ENCODE measurements at places on chromosomes 2 and 18. TPM values are rescaled to one million over a fixed set of nuclear protein-coding genes. Genes with fewer than 3 reads are reported as not detected.

GRCh38 chr2:101515477-101515876 is 40.6 kb upstream of the RFX8 start:
- no peak for DNase-seq

GRCh38 chr2:208373460-208374089 is 33.0 kb upstream of the PTH2R start:
- DNase-seq = peak; percentile 43

DNA sequence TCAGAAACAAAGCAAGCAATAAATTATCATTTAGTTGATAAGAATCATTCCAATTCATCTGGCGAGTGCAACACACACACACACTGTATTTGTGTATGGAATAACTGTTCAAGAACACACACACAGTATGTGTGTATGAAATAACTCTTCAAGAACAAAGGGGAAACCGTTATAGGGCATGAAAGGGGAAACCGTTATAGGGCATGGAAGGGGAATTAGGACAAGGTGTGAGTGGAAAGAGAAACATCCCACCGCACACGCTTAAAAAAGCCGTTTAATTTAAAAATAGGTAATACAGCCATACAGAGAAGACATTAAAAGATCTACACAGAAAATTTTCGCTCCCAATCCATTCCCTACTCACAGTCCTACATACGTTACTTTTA is 607 bp upstream of the TSN start:
- no peak for DNase-seq

DNA sequence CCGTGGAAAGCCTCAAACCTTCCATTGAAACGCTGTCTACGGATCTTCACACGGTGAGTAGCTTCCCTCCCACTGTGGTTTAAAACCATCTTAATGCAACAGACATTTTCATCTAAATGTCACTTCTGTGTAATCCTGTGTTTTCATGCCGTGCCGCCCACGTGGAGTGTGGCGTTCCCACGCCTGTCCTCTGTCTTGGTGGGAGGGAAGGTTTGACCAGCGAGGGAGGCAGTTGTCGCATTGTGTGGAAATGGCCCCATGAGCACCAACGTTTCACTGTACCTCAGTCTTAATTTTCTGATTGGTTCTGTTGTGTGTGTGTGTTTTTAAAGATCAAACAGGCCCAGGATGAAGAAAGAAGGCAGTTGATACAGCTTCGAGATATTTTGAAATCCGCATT is 88.6 kb downstream of the ITGB1BP1 start:
- DNase-seq = no peak

DNA sequence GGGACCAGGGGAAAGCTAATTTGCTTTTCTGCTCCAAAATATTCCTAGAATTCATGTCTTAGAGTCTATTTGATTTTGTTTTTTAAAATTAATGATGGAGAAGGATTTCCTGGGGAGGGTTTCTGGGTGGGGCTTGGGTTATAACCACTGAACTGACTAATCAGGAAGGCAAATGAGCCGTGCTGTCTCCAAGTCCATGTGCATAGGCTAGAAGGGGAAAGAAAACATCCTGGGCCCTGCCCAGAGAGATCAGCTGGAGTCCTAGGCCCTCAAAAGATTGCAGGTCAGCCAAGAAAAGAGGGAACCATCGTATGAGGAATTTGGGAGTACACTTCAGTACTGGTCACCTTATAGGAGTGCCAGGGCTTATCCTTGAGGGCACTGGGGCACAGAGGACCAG is 480.2 kb upstream of the CELF4 start:
- DNase-seq = no peak

DNA sequence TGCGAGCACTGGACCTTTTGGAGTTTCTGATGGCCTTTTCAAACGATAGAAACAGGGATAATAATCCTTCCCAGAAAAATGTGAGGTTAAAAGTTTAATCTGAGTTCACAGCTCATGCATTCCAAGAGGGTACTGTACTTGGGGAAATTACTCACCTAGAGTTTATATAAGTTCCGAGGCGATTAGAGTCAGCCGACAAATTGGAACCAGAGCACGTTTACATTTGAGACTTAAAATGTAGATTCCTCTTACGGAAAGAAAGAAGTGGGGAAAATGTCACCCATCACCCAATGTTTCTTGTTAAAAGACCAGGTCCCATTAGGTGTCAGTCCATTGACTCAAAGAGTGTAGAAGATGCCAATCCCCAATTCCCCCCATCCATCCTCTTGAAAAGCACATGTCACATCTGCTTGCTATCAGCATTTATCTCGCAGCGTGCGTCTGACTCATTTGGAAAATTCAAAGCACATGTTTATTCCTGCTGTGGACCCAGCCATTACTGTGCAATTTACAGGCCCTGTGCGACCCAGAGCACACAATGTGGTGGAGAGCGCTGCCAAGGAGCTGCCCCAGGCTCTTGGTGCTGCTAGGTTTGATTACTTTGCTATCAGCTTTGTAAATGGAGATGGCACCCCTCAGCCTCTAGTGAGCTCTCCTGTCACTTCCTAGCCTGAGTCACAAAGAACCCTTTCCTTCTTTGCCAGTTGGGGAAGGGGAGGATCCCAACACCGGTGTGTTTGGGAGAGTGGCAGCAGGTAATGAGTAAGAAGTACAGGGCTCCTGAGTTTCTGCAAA is 104.8 kb downstream of the COLEC12 start:
- DNase-seq = no peak

DNA sequence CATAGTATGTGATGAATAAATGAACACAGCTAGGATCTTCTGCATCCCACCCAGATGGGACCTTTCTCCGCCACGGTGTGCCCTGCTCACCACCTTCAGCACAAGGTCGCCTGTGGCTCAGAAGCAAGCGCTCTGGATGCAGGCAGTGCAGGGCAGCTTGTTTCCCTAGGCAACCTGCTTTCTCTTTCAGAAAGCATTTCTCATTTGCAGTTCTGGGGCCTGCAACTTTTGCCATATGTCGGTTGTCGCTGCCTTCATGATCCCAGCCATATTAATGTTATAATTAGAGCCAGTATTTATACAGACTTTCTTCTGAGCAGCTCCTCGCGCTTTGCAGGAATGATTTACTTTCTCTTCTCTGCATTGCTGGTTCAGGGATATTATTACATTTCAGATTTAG is 692.8 kb downstream of the RNF144A start:
- no peak for DNase-seq

SLC9A4 gene
- not detected for total RNA-seq

All from HepG2 (cell line).